Activated T-helper 2 cell treated with anti-CD3 and anti-CD28 coated beads, Interferon-gamma antibody, Interleukin-2, Interleukin-4, amounts not matched to agents 10 μg/mL and 5 μg/mL and 100 μg/mL, durations not matched to agents 14 hours and 24 hours and 36 hours (primary cell): ENCODE measurements at places on chromosomes 11 and 22.
A peak's percentile ranks its signal among the peaks of the same experiment; 100 is the strongest.

- DNase-seq = no peak
Observed at GRCh38 chr11:102470251-102470650, 17.7 kb upstream of the TMEM123 start.

DNA sequence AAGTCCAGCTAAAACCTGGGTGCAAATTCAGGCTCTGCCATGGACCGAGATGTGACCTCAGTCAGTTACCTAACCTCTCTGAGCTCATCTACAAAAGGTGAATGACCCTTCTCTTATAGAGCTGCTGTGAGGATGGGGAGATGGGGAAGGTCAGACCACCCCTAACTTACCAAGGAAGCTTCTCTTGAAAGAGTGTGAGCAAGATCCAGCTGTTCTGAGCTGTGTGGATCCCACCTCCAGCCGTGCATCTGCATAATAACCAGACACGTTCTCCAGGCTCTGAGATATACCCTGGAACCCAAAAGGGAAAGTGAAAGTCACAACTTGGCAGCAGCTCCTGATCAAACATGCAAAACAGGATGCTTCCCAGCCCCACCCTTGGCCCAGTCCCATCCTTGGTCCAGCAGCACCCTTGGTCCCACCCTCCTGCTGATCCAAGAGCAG lies at the start of gene APOL3:
Gene APOL3, minus strand, starts transcription at position 257 of the 444 bp plus-strand sequence. CDS start 11,700 bp downstream, outside the sequence.
- DNase-seq = peak; percentile 52

GRCh38 chr11:61198361-61198760 lies 5.0 kb upstream of the PGA3 start:
- no peak for DNase-seq

GRCh38 chr22:41157083-41157482 lies 48.0 kb upstream of the L3MBTL2 start:
- DNase-seq = no peak

GRCh38 chr22:48898524-48899250 lies 929.0 kb downstream of the BRD1 start:
- no peak for DNase-seq

DNA sequence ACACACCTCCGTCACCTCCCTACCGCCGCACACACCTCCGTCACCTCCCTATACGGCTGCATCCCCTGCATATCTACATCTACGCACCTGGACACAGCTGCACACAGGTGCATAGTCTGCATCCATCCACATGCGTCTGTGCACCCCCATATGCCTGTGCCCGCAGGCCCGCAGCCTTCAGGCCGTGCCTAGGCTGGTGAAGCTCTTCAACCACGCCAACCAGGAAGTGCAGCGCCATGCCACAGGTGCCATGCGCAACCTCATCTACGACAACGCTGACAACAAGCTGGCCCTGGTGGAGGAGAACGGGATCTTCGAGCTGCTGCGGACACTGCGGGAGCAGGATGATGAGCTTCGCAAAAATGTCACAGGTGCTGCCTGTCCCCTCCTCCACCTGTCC lies 4.8 kb downstream of the PKP3 start:
- DNase-seq = no peak

GRCh38 chr22:31229402-31230079 lies 17.4 kb downstream of the LIMK2 start:
- DNase-seq = no peak

GRCh38 chr11:86926975-86927374 lies 28.2 kb downstream of the FZD4 start:
- no peak for DNase-seq

GRCh38 chr11:94494126-94494680 lies 419 bp downstream of the ANKRD49 start:
- no peak for DNase-seq

DNA sequence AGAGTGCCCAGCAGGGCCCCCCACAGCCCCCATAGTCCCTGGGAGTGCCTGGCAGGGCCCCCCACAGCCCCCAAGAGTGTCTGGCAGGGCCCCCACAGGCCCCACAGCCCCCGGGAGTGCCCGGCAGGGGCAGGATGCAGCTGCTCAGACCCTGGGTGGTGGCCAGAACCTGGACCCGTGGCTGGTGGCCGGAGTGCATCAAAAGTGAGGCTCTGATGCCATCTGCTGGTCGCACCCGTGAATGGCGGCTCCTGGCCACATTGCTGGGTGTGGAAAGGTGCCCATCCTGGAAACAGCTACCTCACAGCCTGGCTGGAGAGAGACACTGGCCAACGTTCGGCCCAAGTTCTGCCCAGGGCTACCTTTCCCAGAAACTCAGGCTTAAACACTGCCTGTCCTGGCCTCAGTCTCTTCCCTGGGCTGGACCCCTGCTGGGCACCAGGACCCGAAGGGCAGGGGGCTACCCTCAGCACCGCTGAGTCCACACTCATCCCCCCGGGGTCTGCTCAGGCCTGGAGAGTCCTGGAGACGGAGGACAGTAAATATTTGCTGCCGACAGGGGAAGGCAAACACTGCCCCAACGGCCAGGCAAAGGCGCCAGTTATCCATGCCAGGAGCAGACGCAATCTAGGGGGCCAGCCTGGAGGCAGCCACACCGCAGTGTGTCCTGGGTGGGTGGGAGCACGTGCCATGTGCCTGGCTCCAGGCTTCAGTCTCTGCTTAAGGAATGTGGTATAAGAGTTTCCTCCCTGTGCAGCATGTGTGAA lies 4.4 kb downstream of the INS start:
- peak; percentile 30 for DNase-seq

GRCh38 chr11:131595797-131596196 lies 225.4 kb downstream of the NTM start:
- DNase-seq = no peak

- DNase-seq = no peak
Observed at GRCh38 chr22:22953791-22954190, 66.2 kb downstream of the IGLL5 start.

DNA sequence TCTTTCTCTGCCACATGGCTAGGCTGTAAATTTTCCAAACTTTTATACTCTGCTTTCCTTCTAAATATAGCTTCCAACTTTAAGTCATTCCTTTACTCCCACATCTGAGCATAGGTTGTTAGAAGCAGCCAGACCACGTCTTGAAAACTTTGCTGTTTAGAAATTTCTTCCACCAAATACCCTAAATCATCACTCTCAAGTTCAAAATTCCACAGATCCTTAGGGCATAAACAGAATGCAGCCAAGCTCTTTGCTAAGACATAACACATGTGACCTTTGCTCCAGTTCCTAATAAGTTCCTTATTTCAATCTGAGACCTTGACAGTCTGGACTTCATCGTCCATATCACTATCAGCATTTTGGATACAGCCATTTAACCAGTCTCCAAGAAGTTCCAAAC lies 749.9 kb downstream of the METTL15 start:
- no peak for DNase-seq

GRCh38 chr11:27087432-27087831 lies 46.8 kb downstream of the BBOX1 start:
- DNase-seq = no peak

DNA sequence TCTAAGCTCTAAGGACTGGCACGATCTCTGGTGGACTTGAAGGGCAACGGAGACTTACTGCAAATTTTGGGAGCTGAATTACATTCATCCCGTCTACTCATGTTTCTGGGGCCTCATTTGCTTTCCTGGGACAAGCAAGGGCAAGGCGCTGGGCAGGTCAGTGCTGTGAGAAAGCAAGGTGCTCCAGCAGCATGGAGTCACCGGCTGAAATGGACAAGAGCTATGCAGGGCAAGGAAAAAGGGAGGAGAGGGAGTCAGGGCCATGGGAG lies 25.6 kb downstream of the FLI1 start:
- no peak for DNase-seq

DNA sequence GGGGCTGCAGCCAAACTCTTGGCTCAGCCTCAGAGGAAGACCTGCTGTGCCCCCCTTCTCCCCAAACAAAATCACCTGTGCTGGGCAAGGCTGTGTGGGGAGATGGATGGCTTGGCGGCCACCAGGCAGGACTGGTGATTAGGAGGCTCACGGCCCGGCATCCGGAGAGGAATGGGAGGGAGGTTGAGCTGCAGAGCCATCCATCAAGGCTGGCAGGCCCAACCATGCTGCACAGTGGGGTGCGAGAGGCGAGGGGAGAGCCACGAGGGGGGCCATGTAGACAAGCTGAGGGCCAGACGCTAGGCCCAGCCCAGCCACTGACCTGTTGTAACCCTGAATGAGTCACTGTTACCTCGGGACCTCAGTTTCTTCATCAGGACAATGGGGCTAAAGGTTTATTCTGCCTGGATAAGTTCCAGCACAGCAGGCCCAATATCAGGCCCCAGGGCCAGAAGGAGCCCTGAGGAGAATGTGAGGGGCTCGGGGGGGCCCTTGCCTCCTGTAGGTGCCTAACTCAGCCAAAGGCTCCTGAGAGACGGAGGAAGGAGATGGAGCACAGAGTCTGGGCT lies 18.2 kb downstream of the PDE2A start:
- DNase-seq = no peak

- no peak for DNase-seq
Observed at GRCh38 chr22:33723915-33724314, 196.4 kb downstream of the LARGE1 start.

DNA sequence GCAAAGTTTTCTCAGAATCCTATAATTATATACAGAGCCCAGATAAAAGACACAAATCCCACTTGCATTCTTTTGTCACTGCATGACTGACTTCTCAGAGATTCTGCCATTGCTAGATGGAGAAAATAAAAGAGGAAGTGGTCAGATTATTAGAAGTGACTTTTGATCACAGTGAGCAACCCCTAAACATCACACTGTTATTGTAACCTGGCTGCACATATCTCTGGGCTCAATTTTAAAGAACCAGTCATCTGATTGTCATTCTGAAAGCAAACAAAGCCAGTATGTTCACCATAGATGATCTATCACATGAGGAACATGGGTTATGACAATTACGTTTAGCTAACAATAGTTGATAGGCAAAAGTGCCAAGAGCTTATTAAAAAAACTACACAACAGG lies 47.8 kb downstream of the COPB1 start:
- no peak for DNase-seq

DNA sequence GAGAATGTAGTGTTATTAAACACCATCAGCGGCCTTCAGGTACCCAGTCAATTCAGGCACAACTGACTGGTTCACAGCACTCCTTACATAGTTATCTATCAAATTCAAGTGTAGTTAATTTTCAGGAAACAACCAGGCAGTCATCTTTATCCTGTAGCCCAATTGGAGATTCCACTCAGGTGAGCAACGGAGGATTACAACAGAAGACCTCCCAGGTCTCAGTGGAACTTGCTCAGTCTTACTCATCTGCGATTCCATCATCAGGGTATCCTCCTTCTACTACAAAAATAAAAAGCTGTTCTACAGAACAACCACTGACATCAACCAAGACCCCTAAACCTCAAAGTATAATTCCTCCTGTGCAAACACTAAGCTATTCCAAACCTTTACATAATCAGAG lies 39.6 kb downstream of the QSER1 start:
- DNase-seq = no peak

DNA sequence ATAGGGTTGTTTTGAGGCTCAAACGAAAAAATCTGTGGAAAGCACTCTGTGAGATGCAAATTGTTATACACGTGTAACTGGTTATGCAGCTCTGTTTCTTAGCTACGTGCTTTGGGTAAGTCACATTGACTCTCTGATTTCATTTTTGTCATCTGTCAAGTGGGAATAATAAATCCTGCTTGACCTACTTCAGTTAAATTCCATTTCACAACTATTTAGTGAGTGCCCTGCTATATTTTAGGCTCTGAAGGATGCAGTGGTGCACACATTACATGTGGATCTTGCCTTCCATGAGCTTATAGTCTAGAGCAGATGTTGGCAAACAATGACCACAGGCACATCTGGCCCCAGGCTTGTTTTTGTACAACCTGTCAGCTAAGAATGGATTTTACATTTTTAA lies 133.6 kb upstream of the PLET1 start:
- DNase-seq = no peak

DNA sequence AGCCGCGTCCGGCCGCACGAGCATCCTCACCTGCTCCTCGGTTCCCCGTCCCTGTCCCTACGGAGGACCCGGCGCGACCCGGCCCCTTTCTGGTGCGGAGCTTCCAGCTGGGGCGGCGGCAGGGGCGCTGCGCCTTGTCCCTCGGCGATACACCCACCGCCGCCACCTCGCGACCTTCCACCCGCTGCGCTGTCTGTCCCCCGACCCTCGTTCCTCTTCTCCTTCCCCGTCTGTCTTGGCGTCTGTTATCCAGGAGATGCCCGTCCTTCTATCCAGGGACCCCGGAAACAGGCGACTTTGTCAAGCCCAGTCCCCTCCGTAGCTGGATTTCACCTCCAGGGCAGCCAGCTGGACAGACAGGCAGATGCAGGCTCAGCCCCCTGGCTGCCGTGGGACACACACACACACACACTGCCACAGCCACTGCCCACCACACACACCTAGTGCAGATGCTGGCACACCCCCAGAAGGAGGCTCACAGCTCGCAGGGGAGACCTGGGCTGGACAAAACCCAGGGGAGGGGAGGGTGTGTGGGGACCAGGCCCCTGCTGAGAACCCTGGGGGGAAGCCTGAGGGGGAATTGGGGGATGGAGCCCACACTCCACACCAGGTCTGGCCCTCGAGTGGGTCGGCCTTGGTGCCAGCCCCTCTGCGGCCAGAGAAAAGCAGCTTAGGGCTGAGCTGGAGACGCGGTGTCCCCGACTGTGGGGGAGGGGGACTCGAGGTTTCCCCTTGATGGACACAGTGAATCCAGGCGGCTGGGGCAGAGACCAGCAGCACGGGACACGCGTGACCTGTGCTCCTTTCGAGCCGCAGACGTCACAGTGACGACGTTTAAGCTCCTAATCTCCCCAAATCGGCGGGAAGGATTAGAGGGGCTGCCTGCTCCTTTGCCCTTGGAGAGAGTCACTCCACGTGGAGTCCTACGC lies 788 bp downstream of the DRD4 start:
- DNase-seq = no peak

DNA sequence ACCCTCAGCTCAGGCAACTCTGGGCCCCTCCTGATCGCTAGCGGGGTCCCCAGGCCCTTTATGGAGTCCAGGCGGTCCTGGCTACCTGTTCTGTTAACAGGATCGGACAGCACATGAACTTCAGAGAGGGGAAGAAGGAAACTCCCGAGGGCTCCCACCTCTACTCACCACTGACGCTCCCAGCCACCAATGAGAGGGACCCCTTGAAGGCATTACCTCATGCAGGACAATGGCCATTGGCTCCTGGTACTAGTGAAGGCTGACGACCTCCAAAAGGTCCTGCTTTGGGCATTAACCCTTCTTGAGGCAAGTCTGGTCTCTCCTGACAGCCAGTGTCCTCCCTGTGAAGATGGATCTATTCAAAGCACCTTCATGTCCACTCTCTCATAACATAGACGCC lies 71.5 kb upstream of the LMO1 start:
- DNase-seq = no peak

GRCh38 chr22:26975865-26976264 lies 318.5 kb downstream of the MIAT start:
- DNase-seq = no peak

- no peak for DNase-seq
Observed at GRCh38 chr11:74479732-74480123, 12.4 kb upstream of the KCNE3 start.

DNA sequence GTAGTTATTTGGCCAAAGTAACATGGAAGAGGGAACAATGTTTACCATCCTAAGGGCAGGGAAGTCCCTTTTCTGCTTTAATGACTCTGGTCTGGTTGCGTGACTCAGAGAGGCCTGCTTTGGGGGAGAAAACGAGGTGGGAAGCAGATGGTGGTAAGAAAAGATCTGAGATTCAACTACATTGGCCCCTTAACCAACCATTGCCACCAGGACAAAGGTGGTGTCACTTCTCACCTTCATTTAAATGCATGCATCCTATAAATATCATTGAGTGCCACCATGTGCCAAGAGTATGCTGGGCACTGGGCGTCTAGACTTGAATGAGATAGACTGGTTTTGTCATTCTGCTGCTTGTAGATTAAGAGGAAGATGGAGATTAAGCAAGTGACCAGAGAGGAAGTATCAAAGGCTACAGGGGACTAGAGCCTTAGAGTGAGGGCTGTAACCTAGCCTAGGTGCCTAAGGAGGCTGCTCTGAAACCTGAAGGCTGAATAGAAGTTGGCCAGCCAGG lies 3.6 kb upstream of the SORL1 start:
- no peak for DNase-seq
